Stimulated activated CD4-positive, alpha-beta T cell treated with anti-CD3 and anti-CD28 coated beads, TNF-alpha, amount 100 ng/mL, for 1 hour (primary cell): ENCODE measurements at places on chromosomes 7 and 10.

- no peak for DNase-seq
Measured at GRCh38 chr7:116226664-116227063, 16.3 kb downstream of the TES start.

GRCh38 chr7:13042605-13043236 is 355.3 kb downstream of the ARL4A start:
- DNase-seq, result no peak

DNA sequence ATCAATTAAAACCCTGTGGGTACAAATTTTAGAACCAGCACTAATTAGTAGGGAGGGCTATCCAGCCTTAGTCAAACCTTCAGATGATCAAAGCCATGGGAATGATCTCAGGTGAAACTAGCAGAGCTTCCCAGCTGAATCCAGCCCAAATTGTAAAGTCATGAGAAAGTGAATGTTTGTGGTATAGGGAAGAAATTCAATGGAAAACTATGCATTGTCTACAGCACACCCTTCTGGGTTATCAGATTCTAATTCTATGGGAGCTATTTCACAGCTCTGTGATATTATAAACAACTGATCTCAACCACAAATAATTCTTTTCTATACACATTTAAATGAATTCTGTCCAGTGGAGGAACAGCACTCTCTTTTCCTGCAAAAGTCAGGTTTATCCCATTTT is 24.6 kb upstream of the BMPER start:
- no peak for DNase-seq

GRCh38 chr7:42247301-42247700 is 10.3 kb upstream of the GLI3 start:
- DNase-seq, result no peak

DNA sequence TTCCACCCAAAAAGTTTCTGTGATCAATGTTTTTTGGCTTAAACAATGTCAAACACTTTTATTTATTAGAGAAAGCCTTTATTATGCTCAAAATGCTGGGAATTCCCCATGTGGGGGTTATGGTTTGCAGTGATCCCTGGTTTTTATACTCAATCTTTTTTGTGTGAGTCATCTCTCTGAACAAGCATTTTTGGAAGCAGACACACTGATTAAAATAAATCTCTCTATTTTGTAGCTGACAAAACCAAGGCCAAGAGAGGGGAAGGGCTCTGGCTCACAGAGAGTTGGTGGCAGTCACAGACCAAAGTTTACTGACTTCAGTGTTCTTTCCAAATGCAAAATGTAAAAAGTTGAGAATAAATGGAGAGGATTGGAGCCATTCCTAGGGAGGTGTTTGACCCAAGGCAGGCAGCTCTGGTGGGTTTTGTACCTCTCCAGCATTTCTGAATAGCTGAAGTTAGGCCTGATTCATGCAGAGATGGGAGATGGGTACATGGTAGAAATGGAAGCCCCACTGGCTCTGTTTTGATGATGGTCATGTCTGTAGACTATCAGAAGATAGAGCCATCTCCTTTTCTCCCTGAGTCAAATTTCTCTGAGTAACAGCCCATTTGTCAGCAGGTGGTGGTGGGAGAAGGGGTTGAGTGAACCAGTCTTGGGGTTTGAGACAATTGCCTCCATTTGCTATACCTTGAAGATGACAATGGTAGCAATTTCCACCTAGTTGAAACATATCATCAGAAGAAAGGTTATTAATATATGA is 45.4 kb upstream of the NAMPT start:
- DNase-seq, result no peak

GRCh38 chr7:121800916-121801675 is 71.9 kb upstream of the PTPRZ1 start:
- no peak for DNase-seq

DNA sequence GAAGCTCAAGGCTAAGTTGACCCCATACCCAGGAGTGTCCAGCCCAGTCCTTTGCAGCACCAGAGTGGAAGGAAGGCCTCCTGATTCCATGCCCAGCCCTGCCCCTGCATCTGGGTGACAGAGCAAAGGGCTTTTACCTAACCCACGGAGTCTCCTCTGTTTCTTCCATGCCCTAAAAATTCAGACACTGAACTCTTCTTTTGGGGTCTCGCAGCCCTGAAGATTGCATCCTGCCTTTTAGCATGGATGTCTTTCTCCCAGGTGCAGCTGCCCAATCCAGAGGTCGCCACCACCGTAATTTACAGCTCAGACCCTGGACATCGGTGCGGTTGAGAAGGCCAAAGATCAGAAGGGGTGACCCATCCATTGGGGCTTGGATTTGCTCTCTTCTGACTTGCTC is 50.8 kb downstream of the CXCL12 start:
- DNase-seq, result no peak

DNA sequence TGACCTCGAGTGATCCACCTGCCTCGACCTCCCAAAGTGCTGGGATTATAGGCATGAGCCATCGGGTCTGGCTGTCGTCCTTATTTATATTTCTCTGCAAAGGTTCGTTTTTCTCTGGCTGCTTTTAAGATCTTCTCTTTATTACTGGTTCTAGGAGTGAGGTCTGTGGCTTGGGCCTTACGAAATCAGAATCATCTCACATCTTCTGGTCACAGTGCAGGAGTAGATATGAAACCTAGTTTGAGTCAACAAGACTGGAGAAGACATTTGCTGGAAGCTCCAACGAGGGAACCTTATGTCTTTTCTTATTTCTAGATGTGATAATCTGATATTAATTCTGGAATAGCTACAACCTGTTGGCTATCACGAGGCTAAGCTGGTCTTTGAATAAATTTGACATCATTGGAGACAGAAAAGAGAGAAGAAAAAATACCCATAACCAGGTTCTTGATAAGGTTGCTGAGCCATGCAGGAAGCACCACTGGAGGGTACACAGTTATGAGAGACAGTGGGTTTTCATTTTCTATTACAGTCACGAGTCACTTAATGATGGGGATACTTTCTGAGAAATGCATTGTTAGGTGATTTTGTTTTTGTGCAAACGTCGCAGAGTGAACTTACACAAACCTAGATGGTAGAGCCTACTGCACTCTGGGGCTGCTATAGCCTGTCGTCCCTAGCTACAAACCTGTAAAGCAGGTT is 25.6 kb upstream of the IL15RA start:
- no peak for DNase-seq

GRCh38 chr10:87761892-87762291 is 56.1 kb downstream of the ATAD1 start:
- no peak for DNase-seq

DNA sequence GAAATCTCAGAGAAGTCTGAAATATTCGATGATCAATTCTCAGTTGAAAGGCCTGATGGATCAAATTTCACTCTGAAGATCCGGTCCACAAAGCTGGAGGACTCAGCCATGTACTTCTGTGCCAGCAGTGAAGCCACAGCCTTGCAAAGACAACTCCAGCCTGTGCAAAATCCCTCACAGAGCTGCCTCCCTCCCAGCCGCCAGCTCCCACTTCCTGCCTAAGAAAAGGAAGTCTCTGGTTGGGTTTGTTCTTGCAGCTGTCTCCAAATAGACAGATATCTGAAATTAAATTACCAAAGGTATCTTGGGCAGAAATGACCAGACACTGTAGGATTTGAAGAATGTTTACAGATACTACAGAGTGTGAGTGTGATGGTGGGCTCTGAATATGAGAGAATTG is 43.4 kb upstream of the PRSS58 start:
- DNase-seq, result no peak

- no peak for DNase-seq
Measured at GRCh38 chr10:57694956-57695608, 572.6 kb downstream of the IPMK start.

- no peak for DNase-seq
Measured at GRCh38 chr10:51879238-51879637, 179.8 kb upstream of the CSTF2T start.

GRCh38 chr7:50531928-50532327 is 33.3 kb downstream of the DDC start:
- DNase-seq, result no peak
